ENCODE measurements at places on chromosomes 3 and 15.

GRCh38 chr3:30231277-30232141 lies 374.9 kb upstream of the TGFBR2 start:
- DNase-seq, result peak; percentile 7

DNA sequence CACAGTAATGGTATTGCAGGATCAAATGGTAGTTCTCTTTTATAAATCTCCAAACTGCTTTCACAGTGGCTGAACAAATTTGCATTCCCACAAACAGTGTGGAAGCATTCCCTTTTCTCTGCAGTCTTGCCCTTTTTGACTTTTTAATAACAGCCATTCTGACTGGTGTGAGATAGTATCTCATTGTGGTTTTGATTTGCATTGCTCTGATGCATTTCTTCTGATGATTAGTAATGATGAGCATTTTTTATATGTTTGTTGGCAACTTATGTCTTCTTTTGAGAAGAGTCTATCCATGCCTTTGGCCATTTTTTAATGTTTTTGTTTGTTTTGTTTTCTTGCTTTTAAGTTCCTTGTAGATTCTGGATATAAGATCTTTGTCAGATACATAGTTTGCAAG lies 316.1 kb upstream of the TMCO5A start:
- no peak for DNase-seq

DNA sequence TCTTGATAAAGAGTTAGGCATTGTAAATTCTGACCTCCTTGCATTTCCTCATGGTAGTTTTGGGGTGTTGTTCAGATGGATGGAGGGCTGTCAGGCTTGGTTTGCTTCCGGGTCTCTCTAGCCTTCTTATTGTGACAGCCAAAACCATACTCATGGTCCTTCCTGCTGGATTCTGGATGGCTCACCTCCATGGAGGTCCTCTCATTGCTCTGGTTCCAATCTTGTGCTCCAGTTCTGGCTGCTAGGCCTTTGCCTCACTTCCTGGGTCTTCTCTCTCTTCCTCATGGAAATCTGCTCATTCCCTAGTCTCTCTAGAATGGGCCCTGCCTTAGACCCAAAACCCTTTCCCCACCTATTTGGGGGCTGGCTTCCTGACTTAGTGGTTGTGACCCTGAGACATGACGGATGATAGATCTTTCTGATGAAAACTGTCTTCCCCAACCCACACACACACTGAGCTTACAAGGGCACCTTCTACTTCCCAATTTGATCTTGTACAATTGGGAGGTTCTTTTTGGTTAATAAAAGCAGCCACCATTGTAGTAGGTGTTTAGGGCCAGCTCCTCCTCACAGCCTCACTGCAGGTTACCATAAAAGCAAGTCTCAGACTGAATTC lies 66.2 kb upstream of the XCR1 start:
- DNase-seq, result no peak

DNA sequence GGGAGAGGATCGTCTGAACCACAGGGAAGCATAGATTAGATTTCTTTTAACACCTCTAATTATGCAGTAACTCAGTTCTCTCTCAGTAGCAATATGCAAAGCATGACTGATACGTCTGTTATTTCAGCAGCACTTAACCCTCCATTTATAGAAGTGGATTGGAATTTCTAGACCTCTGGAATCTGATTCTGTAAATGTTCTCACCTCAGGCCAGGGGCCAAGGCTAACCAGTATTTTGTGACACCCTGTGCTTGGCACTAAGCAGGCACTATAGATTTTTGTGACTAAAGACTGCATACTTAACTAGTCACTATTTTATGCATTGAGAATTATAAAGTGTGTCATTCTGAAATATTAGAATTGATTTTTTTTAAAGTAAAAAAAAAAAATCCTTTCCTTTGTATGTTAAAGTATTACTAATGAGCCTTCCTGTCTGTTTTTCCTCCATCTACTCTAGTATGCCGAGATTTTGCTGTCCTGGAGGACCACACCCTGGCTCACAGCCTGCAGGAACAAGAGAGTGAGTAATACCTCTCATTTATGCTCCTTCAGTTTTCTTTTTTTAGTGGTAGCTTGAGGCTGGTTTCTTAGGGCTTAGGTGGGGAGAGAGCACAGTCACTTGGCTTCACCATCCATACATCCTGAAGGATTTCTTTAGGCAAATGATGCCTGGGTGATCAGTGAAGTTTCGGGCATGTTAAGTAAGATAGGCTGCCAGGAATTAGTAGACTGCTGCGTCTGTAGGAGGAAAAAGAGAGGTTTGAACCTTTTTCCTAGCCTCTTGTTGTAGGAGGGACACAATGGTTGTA lies 26.5 kb upstream of the UTS2B start:
- no peak for DNase-seq

DNA sequence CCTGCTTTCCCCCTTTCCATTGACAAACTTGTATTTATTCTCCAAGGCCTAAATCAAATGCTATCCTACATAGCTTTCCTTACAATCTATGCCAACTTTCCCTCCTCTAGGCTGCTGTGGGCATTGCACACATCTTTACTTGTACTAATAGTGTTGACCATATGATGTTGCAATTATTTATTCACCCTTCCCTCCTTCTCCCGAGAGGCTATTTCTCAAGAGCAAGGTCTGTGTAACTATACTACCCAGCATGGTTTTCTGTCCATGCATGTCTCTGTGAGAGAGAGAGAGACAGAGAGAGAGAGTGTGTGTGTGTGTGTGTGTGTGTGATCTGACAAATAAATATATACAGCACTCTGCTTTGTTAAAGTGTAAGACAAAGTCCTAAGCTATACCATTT lies 63.8 kb downstream of the GTPBP8 start:
- peak; percentile 39 for DNase-seq

GRCh38 chr3:183185696-183186095 lies 23.2 kb upstream of the LAMP3 start:
- peak; percentile 61 for DNase-seq

DNA sequence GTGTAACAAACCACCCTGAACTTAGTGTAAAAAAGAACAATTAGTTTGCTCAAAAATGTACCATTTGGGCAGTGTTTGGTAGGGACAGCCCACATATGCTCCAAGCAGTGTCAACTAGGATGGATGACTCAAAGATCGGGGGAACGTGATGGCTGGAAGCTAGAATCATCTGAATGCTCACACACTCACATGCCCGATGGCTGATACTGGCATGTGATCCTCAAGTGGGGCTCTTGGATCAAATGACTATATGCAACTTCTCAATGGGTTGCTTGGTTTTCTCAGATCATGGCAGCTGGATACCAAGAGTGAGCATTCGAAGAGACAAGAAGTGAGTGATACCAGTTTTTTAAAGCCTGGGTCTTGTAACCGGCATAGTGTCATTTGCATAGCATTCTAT lies 335.9 kb upstream of the KCNMB2 start:
- DNase-seq, result no peak

GRCh38 chr15:65953622-65954021 lies 84.3 kb downstream of the RAB11A start:
- DNase-seq, result no peak

DNA sequence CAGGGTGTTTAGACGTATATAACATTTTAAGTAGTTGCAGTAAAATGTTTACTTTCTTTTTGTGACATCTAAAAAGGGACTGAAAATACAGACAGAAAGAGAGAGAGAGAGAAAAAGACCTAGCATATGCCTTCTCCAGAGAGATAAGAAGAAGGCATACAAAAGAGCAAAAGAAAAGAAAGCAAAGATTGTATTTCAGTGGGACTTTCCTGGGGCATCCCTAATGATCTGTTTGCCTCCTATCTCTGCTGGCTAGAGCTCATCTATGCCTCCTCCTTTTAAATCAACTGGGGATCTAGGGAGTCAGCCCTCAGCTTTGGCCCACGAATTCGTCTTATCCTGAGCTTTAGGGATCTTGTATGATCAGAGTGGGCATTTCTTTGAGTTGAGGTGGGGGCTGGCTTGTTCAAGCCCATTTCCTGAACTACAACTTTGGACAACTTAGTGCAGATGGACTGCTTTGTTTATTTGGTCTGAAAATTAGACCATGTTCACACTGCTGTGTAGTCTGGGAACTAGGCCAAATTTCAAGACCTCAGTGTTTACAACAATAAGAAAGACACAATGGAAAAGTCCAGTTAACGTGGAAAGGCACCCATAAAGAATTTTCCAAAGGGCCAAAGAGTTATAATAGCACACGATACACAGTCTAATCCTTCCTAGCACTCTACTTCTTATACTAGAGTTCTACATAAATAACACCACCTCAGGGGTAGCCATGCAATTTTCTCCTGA lies 61.0 kb downstream of the ATP8B4 start:
- no peak for DNase-seq

GRCh38 chr3:102471001-102471400 lies 36.2 kb downstream of the ZPLD1 start:
- DNase-seq, result no peak

DNA sequence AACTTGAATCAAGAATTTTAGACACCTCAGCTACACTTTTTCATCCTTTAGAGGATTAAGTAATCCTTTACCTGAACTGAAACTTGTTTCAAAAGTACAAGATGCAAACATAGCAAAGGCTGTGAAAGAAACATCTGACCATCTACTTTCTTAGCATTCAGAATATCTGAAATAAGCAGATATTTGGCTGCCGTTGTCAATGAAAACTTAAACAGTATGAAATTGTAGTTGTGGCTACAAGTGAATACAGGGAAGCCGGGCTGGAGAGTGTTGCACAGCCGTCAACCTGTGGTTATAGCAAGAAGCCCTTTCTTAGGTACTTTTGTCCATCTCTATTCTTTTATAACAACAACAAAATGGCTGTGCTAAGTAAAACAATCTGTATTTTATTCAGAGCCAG lies 6.9 kb upstream of the CX3CR1 start:
- DNase-seq, result no peak

DNA sequence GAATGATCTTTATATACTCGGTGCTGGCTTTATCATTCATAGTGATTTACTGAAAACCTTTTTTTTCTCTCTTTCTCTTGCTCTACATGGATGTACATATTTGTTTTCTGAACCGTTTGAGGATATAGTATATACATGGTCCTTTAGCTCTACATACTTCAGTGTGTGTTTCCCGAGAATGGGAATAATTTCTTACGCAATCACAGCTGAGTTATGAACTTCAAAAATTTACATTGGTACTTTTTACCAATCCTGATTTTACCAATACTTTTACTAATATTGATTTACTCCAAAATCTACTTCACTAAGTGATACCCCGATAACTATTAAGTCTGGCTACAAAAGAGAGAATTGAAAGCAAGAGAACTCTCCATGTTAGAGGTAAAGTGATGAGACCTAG lies 294.3 kb upstream of the ICE2 start:
- DNase-seq, result no peak

DNA sequence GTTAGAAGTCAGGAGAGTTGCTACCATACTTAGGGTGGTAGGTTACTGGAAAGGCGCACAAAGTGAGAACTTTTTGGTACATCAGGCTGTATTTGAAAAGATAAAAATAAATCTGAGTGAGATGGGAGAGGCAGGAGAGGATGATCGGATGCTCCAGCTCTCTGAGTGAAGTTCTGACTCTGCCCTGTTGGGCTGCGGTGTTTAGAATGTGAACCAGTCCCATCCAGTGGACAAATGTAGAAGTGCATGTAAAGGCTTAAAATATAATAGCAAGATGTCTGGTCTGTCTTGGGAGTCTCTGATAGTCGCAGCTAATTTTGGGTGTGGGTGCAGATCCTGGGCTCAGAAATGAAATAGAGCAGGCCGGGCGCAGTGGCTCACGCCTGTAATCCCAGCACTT lies 30.4 kb downstream of the ACKR2 start:
- peak; percentile 70 for DNase-seq

- no peak for DNase-seq
Measured at GRCh38 chr3:51679777-51680176, 8.7 kb downstream of the TEX264 start.

- peak; percentile 18 for DNase-seq
Measured at GRCh38 chr15:67405208-67406191, 115.4 kb upstream of the C15orf61 start.

DNA sequence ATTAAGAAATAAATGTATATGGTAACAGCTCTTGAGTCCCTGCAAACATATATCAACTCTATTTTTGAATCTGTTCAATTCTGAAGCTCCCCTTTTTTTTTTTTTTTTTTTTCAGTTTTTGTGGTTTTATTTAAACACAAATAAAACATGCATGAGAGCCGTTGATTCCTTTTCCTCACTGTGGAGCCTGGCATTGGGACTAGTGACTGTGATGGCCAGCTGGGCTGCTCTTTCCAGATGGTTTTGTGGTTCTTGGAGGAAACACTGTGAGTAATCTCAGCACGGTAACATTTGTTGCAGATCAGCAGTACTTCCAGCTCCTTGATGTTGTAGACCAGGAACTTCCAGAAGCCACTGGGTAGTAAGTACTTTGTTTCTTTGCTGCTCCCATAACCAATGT lies 15.9 kb downstream of the EMC7 start:
- DNase-seq, result peak; percentile 26

GRCh38 chr15:95988574-95988887 lies 342.0 kb upstream of the NR2F2 start:
- DNase-seq, result no peak

DNA sequence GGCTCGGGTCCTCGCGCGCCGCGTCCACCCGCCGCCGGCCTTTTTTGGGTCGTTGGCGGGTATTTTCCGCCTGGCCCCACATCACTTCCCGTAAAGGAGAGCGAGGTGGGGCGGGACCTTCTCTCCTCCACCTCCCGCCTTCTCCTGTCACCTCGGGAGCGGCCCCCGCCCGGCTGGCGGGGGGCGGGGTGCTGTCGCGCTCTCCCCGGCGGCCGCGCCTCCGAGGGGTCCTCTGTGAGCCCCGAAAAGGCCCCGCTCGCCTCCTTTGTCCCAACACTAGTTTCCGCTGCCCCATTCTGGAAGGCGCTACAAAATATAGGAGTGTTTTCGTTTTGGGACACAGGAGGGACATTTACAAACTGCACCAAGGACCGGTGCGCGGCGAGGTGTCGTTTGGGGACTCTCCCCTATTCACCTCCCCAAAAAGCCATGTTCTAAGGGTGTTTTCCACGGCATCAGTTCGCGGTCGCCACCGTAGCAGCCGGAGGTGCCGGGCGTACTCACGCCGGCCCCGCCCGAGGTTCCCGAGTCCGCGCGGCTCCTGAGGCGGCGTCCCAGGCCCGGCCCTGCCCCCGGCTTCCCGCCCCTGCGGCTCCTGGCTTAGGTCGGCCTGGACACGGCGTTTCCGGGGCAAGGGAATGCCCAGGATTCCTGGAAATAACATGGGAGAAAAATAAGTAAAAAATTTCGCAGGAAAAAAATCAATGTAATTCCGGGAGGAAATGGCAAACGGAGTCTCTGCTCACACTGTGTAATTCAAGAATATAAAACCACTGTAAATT lies at the start of gene RAB27A:
Gene RAB27A, minus strand, starts transcription at position 68 of the 782 bp plus-strand sequence. CDS start 54,879 bp downstream, outside the sequence.
- DNase-seq, result peak; percentile 86

- DNase-seq, result no peak
Measured at GRCh38 chr15:27339138-27339537, 368.2 kb downstream of the GABRG3 start.

DNA sequence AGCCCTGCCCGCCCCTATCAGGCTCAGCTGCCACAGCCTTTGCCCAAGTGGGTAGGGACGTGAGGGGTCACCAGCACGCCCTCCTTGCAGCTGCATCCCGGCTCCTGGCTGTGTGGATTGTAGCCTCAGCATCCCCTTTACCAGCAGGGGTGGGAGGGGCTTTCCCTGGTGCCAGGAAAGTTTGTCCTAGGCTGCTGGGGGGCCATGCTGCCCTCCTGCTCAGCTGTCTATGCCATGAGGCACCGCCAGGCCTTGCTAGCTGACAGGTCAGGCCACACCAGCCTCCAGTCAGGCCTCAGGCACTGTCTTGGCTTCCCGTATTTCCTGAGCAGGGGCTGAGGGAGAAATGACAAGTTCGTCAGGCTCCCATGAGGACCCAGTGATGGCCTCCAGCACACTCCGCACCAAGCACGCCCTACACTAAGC lies 32.3 kb downstream of the TKT start:
- DNase-seq, result no peak

- no peak for DNase-seq
Measured at GRCh38 chr15:67406257-67406861, 114.6 kb upstream of the C15orf61 start.

Measured in AG08396 (cell line).